CD4-positive, alpha-beta T cell treated with Interleukin-17A for 1 hour (primary cell): ENCODE measurements at places on chromosomes 16 and 17.

GRCh38 chr17:58079300-58080033, 3.8 kb upstream of the DYNLL2 start:
- DNase-seq, result no peak

DNA sequence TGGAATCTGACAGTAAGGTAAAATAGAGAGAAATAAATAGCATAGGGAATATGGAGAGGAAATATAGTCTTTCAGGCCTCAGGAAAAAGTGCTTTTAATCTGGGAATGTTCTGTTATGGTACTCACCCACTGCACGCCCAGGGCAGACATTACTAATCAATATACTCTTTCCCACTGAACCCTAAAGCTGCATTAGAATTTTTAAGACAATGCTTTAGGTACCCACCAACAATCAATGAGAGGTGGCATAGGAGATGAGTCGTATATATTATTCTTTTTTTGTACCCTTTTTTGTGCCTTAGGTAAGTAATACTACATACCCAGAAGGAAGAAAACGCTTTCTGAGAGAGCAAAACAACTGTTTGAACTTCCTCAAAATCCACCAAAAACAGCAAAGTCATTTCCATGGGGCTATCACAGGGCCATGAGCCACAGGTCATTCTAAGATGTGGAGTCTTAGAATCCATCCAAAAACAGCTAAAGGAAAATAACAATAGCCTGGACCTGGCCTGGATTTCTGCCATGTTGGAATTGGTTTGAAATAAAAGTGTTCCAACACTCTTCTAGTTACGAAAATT, 542.1 kb downstream of the XYLT1 start:
- DNase-seq, result no peak

DNA sequence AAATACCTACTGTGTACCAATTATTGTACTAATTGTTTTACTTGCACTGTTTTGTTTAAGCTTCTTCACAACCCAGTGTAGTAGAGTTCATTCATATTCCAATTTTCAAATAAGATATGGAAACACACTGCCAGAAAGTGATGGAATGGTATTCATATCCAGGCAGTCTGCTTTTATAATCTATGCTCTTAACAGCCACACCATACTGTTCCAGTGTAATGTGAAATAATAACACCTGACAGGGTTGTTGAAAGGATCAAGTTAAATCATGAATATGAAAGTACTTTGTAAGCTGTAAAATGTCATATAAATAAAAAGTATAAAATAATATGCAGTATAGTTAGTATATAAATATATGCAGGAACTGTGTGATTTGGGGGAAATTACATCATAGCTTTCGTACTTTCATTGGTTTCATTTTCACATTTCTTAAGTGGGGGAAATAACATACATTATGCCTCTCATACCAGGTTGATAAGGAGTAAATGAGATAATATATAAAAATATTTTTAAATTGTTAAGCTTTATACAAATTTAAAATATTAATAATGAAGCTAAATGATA, 230.8 kb downstream of the TANC2 start:
- peak; percentile 15 for DNase-seq

DNA sequence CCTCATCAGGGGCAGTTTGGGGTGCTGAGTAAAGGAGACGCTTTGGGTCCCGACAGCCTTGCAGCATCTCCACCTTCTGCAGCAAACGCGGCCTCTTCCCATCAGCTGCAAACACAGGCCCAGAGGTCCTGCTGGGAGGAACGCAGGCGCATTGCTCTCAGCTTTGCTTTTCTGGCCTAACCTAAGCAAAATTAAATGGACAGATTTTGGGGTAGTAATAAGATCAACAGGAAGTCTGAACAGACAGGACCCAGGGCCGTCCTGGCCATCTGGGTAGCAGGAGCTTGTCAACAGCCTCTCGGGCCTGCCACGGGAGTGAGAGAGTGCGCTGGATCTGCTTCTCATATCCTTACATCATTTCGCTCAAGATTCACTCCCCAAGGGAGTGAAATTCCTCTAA, 7.2 kb downstream of the NUBP1 start:
- DNase-seq, result no peak

DNA sequence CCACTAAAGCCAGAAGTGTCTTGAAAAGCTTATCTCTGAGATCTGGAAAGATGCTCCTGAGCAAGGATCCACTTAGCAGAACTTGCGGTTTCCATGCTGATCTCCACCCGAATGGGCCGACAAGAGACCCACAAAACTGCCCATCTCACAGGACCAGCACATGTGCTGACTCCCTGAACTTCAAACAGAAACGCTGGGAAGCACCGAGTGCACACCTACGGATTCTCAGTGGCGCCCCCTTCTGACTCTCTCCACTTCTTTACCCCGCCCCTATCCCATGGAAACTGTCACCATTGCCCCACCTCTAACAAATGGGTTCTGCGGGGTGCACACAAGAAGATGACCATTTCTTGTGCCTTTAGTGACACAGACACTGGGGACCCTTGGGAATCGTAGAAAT, 21.4 kb downstream of the CDRT4 start:
- no peak for DNase-seq

GRCh38 chr17:73640691-73641090, 3.6 kb downstream of the SDK2 start:
- DNase-seq, result no peak

DNA sequence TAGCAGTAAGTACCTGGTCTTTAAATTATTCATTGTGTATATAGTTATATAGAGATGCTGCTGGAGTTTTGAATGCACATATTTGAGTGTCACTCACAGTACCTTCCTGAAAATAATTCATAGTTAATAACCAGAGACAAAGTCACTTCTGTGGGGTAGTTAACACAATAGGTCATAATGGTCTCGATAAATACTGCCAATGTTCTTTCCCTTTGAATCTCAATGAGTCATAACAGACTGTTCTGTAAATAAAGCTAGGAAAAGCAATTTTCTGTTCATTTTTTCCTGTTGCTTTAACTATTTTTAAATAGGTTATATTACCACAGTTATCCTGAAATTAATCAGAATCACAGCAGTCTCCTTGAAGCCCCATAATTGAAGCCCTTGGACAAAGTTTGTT, 87.2 kb downstream of the MAP2K4 start:
- no peak for DNase-seq

DNA sequence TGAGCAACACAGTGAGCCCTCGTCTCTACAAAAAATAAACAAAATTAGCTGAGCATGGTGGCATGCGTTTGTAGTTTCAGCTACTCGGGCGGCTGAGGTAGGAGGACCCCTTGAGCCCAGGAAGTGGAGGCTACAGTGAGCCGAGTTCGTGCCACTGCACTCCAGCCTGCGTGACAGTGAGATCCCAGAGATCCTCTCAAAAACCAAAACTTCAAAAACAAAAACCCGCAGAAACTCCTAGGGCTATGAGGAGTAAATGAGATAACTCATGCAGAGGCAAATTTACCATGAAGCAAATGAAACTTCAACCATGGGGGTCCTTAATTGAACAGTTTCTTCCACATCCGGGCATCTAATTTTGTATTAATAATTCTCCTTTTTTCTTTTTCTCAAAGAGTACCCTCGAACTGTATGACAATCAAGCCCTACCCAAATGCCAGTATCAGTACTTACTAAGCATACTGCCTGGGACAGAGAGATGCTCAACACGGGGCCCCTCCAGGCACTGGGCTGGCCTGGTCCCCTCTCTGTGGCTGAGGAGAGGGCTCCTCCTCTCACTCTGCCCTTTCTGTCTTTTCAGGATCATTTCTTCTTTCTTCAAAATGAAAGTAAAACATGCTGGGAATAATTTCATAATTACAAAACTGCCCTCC, 789 bp upstream of the PIPOX start:
- DNase-seq, result no peak

DNA sequence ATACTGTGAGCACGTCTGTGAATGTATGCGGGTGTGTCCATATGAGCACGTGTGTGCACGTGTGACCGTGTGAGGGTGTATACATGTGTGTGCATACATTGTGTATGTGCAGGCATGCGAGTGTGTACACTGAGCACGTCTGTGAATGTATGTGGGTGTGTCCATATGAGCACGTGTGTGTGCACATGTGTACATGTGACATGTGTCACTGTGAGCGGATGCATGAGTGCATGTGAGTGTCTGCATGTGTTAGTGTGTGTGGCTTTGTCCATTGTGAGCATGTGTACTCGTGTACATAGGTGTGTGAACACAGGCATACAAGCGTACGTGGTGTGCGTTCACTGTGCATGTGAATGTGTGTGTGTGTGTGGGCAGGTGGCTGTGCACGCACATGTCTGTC, 17.5 kb upstream of the ACSF3 start:
- DNase-seq, result no peak

DNA sequence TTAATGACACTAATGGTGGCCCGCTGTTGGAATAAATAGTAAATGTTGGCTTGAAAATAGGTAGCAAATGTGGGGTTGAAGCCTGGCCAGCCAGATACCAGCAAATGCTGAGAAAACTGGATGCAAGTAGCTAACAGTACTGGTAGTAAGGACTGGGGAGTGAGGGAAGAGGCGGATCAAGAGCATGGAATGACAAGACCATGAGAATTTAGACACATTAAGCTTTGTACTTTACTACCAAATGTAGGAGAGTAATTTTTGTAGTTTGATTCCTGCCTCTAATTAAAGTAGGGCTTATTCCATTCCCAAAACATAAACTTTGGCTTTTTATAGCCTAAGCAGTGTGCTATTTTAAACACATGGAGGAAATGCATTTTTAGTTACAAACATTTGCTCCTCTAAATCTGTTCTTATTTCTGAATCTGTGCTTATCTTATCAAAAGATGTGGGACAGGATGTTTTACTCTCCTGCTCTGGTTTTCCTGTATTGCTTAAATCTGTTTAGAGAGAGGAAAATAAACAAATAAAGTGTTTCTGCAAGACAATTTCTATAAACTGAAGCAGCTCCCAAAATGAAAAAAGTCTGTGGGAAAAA, 44.1 kb downstream of the CFDP1 start:
- no peak for DNase-seq

DNA sequence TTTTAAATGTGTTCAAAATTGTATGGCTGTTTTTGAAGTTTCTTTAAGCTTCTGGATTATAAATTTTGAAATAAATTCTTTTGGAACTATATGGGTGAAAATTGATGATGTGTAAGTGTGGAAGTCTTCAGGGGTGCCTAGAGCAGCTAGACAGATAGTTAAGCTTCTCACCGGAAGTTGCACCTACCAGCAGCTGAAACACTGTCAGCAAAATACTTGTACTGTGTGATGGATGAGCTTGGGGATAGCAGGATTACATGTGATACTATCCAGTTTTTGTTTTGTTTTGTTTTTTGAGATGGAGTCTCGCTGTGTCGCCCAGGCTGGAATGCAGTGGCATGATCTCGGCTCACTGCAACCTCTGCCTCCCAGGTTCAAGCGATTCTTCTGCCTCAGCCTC, 19.7 kb downstream of the RBL2 start:
- peak; percentile 57 for DNase-seq

DNA sequence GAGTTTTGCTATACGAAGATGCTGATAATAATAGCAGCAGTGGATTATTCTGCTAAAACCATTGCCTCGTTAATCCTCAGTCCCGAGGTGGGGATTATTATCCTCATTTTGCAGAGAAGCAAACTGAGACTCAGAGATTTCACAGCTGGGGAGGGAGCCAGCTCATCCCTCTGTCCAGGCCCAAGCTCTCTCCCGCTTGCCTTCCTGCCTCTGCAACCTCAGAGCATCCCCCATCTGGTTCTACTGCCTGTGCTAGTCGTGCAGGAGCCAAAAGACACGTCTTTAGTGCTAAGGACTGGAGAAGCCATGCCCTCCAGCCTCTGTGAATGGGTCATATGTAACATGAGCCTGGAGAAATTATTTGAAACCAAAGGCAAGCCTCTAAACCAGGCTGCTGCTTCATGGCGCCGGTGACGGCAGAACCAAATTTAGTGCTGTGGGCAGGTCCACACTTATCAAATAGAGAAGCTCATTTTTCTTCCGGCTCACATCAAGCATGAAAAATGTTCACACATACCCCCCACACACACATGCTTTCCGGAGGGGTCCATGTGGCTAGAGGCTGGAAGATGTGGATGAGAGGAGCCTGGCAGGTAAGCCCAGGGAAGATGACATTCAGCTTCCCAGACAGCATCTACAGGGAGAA, 13.5 kb downstream of the MAPT start:
- no peak for DNase-seq

GRCh38 chr16:49748322-49748721, 107.6 kb downstream of the ZNF423 start:
- DNase-seq, result no peak

DNA sequence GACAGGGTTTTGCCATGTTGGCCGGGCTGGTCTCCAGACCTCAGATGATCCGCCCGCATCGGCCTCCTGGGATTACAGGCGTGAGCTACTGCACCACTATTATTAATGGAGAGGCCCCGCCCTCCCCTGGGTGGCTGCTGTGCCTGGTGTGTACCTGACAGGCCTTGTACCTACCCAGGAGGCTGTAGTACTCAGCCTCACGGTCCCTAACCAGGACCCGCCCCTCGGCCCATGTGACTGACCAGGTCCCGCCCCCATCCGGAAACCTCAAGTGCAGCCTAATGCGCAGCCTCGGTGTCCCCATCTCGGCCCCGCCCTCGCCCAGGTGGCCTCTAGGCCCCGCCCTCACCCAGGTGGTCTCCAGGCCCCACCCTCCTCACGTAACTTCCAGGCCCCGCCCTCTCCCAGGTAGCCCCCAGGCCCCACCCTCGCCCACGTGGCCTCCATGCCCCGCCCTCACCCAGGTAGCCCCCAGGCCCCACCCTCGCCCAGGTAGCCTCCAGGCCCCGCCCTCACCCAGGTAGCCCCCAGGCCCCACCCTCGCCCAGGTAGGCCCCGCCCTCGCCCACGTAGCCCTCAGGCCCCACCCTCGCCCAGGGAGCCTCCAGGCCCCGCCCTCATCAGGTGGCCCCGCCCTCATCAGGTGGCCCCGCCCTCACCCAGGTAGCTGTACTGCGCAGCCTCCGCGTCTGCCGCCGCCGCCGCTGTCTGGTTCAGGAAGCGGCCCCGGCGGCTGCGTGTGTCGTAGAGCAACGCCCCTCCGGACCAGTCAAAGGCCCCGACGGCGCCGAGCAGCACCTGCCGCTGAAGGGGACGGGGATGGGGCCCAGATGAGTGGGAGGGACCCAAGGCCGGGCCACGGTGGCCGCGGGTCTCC, 31.0 kb downstream of the HASPIN start:
- peak; percentile 87 for DNase-seq

- DNase-seq, result no peak
Measured at GRCh38 chr16:50272111-50272571, 5.8 kb downstream of the ADCY7 start.

- no peak for DNase-seq
Measured at GRCh38 chr16:69204172-69204571, 17.2 kb downstream of the SNTB2 start.

DNA sequence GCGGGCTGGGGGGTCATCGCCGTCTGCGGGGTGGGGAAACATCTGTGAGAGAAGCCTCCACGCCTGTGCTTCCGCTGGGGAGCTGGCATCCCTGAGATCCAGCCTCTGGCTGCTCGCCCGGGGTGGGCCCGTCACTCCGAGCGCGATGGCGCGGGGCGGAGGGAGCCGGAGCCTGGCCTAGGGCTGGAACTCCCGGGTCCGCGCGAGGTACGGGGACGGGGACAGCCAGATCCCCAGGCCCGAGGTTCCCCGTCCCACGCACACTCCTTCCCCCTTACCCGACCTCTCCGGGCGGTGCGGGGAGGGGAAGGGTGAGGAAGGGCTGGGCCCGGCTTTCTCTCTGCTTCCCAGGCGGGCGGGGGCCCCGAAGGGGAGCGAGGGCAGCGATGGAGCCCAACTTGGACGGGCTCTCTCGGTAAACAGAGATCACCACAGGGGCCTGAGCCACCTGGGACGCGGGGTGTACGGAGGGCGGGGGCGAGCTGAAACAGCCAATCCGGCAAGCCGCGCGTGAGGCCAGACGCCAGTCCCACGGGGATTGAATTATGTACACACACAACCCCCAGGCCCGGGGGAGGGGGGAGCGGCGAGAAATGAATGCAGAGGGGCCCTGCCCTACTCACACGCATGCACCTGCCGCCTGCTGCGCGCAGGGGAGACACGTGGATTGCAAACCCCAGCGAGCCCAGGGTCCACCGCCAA, at the start of gene SLC16A11:
Gene SLC16A11, minus strand, starts transcription at position 596 of the 702 bp plus-strand sequence. Its CDS starts 579 bp downstream, at position 17.
- peak; percentile 24 for DNase-seq
